Stimulated activated CD4-positive, alpha-beta T cell treated with anti-CD3 and anti-CD28 coated beads, Interleukin-1b, Interleukin-23, amount 100 ng/mL, for 24 hours (primary cell): ENCODE measurements at places on chromosomes 6 and 20.

DNA sequence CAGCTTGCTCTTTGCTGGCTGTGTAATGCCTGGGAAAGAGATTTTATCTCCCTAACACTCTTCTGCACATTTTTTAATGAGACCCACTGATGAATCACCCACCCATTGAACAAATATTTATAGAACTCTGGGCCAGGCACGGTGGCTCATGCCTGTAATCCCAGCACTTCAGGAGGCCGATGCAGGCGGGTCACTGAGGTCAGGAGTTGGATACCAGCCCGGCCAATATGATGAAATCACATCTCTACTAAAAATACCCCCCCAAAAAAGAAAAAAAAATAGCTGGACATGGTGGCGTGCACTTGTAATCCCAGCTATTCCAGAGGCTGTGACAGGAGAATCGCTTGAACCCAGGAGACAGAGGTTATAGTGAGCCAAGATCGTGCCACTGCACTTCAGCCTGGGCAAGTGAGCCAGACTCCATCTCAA is 82.1 kb upstream of the SIRPA start:
- no peak for DNase-seq

GRCh38 chr6:111936718-111937117 is 63.5 kb upstream of the FYN start:
- no peak for DNase-seq

DNA sequence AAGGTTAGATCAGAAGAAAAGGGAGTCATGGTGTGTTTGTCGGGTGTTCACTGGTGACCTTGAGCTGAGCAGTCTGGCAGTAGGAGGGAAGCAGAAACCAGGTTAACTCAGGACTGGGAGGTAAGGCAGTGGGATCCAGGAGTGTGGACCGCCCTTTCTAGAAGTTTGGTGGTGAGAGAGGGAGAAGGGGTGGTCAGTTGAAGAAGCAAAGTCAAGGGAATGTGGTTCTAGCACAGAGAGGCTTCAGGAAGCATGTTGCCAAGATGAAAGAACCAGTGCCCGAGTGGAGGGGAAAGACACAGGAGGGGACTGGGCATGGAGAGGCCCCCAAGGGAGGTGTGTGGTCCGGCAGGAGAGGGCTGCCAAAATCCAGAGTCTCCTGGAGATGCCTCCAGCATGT is 3.6 kb downstream of the MAPK13 start:
- DNase-seq: no peak

DNA sequence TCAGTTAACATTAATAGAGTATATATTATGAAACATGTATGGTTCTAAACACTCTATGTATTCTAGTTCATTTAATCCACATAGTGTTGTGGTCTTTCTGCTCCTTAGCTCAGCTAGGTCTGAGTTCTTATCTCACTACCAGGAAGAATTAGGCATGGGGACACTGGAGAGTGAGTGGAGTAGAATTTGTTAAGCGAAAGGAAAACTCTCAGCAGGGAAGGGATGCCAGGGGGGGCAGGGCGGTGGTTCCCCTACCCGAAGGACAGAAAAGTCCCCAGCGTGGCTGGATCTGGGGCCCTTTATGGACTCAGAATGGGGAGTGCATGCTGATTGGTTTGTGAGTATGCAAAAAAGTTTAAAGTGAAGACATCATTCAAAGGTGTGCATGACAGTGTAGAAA is 727.5 kb downstream of the TBC1D32 start:
- no peak for DNase-seq

DNA sequence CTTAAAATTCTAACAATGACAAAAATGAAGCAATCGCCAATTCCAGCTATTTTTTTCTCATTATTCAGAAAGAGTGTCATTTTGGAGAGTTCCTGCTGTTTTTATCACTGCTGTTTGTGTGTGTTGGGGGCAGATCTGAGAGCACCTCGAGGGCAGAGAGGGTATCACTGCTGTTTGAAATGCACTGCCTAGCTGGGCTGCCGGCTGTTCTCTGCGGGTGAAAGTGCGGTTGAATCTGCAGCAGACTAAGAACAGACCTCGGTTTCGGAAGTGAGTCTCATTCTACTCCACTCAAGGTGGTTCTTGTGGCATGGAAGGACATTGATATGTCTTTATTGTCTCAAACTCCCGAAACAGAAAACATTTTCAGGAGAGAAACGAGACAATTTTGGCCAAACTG is 18.3 kb downstream of the INSM1 start:
- no peak for DNase-seq

DNA sequence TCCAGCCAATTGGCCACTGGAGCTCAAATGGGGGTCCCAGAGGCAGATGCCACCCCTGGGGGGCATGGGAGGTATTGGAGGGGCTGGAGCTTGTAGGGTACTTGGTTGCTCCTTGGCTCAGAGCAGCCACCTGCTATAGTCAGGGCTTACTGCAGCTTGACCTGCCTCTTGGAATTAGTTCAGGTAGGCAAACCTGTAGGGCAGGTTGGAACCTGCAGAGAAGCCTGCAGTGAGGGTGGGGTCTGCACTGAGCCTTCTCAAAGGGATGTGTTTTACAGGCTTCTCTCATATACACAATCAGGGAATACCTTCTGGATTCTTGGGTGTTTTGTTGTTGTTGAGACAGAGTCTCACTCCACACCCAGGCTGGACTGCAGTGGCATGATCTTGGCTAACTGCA is 94.2 kb upstream of the MYL9 start:
- DNase-seq: no peak

DNA sequence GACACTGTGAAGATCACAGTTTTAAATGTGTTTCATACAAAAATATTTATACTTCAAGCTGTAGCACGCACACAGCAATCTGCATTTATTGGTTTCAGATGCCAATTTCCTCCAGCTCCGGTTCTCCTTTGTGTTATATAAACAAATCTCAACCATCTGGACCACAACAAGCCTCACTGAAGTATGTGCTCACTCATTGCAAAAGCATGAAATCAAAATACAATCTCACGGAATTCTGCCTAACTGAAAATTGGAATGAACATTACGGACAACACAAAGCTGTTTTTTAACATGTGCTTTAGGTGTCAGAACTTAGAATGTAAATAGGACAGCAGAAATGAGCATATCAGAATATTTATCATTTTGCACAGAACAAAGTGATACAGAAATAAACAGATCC is 38.0 kb downstream of the RCAN2 start:
- no peak for DNase-seq
